ENCODE measurements at places on chromosomes 6 and 20.

GRCh38 chr20:21518292-21518991 is 4.6 kb upstream of the NKX2-2 start:
- no peak for DNase-seq

DNA sequence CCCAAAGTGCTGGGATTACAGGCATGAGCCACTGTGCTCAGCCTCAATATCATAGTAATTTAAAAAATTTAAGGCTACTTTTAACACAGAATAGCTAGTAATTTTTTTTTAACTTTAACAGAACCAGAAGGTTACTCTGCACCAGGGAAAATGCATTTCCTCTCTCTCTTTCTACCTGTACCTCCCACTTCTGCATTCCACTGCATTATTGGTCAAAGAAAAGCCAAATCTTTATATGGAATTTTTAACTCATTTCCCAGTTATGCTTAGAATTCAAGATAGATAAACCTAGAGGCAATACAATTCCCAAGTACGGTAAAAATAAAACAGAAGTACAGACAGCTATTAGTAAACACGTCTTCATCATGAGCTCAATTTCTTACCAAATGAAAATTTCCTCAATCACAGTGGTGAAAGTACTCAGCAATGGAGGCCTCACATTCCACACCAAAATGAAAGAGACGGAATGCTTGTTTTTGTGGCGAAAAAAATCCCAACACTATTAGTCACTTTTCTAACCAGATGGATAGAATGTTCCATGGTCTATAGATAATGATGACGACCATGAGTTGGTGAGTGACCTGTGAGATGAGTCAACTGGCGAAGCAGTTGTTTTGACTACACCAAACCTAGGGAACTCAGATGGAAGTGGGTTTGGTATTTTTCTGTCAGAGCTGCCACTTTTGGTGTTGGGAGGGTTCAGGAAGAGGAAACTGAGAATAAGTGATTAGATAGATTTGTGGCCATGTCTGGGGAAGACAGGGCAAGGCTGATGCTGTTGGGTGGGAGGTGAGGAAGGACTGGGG is 104.7 kb upstream of the SGK1 start:
- peak; percentile 99 for DNase-seq

DNA sequence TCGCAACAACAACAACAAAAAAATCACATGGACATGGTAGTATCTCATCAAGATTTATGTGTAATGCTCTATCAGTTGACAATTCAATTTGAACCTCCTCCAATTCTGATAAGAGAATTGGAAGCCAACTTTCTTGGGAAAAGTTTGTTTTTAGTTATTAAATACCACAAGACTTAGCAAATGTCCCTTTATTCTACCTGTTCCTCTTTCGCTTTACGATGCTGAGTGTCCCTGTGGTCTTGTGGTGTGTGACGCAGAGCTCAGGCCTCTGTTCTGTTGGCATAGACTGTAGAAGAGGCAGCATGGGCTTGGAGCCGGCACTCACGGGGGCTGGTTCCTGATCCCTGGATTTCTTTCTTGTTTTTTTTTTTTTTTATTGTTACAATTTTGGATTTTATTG is 76.7 kb downstream of the PSMB1 start:
- no peak for DNase-seq

DNA sequence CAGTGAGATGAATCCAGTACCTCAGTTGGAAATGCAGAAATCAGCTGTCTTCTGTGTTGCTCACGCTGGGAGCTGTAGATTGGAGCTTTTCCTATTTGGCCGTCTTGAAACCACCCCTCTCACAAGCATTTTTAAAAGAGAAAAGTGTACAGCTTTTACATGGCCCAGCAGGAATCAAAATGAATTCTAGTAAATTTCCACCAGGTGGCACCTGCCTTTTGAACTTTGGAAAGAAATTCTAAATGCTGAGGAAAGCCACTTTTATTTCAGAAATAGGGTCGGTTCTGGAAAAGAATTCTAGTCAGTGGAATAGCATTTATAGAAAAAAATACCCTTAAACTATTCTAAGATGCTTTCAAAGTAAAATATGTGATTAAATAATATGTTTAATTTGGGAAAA is 647.8 kb downstream of the CD109 start:
- no peak for DNase-seq

DNA sequence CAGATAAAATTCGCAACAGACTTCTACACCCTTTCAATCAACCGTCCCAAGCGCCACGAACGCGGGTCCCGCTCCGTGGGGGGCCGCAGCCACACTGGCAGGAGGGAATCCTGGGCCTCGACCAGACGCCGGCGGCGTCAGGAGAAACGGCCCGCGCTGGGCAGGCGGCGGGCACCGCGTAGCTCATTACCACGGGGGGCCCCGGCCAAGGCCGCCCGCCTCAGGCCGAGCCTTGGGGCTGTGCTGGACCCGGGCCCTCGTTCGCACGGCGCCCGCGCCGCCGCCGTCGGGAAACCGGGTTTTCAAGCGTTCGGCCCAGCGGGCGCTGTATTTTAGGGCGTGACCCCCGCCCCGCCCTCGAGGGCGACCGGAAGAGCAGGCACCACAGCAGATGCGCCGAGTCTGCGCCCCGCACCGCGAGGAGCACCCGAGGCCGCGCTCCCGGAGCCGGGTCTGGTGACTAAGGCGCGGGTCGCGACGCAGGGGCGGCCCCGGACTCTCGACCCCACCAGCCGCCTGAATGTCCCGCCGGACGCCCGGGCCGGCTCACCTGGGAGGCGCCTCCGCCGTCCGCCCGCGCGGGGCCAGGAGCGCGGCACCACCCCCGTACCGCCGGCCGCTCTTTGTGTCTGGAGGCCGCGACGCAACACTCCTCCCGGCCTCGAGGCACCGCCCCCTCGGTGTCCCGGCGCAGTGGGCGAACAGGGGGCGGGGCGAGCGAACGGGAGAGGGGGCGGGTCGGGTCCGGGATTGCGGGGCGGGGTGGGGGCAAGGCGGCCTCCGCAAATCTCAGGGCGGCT is at the start of gene NINL:
NINL (minus strand) TSS at position 627 of the 800 bp plus-strand sequence. CDS start 58,944 bp downstream, outside the sequence.
- peak; percentile 32 for DNase-seq

- no peak for DNase-seq
Measured at GRCh38 chr6:87436435-87436834, 28.7 kb downstream of the CFAP206 start.

DNA sequence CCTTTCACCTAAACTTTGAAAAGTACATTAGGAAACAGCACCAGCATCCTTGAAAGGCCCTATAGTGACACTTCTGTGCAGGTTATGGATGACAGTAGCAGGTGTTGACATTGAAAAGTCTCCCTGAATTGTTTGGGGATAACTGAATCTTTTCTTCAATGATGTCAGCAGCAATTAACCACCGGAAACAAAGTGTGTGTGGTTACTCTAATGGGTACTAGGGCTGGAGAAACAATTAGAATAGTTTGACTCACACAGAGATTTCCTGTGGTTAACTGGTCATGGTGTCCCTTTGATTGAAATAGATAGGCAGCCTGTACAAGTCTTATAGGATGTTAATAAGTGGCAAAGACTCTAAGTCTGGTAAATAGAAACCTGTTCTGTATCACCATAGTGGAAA is 189.1 kb downstream of the TBX18 start:
- DNase-seq: no peak

DNA sequence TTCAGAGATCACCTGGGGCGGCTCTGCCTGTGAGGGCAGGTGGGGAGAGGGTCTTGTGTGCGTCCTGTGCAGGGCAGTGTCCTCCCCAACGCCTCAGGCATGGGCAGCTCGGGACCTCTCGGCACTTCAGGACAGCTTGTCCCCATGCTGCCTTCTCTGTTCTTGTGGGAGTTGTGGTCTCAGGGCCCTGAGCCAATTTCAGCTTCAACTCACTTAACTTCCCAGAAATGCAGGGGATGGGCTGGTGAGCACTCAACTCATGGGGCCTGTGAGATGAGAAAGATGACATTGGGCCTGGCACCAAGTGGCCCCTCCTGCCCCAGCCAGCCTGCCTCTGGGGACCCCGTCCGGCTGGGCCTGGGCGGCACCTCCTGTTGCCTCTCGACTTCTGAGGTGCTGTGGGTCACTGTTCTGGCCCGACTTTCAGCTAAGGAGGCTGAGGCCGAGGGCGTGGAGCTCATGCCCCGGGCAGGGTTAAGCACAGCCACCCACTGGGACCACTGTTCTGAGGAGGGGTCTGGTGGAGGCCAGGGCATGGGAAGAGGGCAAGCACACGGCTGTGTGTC is 6.7 kb downstream of the RGS19 start:
- no peak for DNase-seq

- DNase-seq: peak; percentile 94
Measured at GRCh38 chr20:22617160-22617559, 32.8 kb upstream of the FOXA2 start.

GRCh38 chr6:36510365-36510764 is 36.9 kb downstream of the STK38 start:
- DNase-seq: no peak

GRCh38 chr6:148693882-148694484 is 52.8 kb upstream of the UST start:
- no peak for DNase-seq

DNA sequence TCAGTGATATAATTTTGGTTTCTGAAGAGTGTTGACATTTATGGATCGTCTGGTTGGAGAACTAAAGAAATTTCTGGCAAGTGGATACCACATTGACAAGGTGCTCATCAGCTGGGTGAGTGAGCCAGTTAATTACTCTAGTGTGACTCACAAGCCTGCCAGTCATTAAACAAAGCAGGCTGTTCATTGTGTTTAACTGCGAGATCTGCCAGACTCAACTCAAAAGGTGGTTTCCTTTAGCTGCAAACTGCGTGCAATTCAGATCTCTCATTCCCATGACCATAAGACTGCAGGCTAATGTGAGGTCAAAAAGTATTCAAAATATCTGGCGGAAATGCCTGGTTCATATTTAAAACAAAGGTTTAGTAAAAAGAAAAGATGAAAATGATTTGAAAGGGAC is 32.5 kb upstream of the IYD start:
- DNase-seq: no peak

- no peak for DNase-seq
Measured at GRCh38 chr6:51182827-51183226, 364.2 kb downstream of the TFAP2B start.

- no peak for DNase-seq
Measured at GRCh38 chr20:17327185-17328148, 100.6 kb downstream of the PCSK2 start.
